ENCODE measurements at places on chromosomes 1 and 21.

DNA sequence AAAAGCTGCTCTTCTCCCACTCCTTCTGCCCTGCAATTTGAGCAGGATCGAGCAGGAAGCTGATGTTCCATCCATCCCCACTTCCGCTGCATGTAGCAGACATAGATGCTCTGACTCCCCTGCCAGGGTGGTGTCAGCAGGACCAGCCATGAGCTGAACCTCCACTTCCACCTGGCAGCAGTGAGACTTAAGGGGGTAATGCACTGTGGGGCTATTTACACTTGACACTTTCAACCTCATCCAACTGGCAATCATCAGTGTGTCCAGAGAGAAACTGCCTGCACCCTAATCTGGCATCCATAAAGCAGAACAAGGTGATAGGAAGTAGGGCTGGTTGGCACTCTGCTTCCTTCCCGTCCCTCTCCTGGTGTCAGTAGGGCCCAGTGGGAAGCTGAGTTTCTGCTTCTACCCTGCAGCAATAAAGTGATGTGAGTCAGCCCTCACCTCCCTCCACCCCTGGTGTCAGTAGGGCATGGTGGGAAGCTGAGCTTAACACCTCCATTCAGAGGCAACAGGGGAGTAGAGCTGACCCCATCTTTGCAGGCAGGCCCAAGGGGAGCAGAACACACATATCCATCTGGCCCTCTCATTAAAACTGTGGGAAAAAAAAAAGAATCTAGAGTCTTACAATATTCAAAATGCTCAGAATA is 272.3 kb downstream of the PTPRU start:
- DNase-seq, result no peak

DNA sequence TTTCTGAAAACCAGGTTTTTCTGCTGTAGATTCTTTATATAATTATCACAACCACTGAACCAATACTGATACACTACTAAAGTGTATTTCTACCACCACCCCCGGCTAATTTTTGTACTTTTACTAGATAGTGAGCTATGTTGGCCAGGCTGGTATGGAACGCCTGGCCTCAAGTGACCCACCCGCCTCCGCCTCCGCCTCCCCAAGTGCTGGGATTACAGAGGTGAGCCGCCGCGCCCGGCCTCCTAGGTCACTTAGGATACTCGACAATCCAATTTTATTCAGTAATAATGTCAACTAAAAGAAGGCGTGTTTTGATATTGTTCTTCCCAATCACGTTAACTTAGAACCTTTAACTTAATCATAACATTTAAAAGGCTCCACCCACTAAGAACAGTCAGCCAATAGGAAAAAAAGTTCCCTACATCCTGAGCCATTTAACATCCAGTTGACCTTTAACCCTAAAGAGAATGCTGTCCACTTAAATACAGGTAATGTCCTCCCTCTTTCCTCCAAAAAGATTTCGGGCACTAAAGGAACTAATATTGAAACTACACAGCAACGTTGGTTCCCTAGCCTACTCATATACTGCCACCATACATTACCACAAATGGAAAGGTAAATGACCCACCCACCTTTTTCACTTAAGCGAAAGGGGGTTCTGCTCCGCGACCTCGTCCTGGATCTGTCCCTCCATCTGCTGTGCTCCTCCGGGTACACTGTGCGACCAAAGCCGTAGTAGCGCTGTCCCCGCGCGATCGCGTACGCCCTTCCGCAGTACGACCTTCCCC is 1.2 kb downstream of the RSRP1 start:
- peak; percentile 21 for DNase-seq

GRCh38 chr1:36446271-36446670 is 4.0 kb downstream of the OSCP1 start:
- peak; percentile 68 for DNase-seq

- DNase-seq, result no peak
Measured at GRCh38 chr1:23224739-23225648, 7.7 kb upstream of the HTR1D start.

DNA sequence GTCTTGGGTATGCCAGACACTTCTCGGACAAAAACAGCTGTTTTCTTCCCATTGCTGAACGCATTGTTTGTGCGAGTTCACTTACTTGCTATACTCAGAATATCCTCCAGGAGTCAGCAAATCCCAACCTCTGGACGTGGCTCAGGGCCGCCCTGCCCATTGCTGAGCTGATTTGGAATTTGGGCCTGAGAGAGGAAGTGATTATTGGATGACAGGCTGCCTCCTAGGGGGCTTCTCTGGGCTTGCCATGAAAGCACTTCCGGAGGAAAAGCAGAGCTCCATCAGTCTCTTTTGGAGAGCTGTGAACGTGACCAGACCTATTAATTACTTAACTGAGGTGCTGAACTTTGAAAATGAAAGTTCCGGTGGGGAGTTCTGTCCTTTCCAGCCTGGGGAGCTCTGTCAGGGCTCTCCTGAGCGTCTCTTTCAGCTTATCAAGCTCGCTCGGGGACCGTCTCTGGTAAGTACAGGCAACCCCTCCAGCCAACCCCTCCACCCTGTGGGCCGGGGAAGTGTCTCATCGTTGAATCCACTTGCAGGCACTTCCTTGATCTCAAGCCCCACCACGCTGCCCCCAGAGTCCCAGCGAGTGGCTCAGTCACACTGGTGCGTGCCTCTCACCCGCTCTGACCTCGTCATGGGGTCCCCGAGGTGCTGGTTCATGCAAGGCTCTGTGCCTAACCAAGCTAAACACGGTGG is 76.9 kb downstream of the CLIC6 start:
- peak; percentile 92 for DNase-seq

GRCh38 chr1:26739329-26739914 is 43.6 kb downstream of the ARID1A start:
- DNase-seq, result no peak

GRCh38 chr21:38944903-38945302 is 139.2 kb downstream of the ETS2 start:
- no peak for DNase-seq

- peak; percentile 8 for DNase-seq
Measured at GRCh38 chr1:107535091-107535490, 394.3 kb downstream of the NTNG1 start.

DNA sequence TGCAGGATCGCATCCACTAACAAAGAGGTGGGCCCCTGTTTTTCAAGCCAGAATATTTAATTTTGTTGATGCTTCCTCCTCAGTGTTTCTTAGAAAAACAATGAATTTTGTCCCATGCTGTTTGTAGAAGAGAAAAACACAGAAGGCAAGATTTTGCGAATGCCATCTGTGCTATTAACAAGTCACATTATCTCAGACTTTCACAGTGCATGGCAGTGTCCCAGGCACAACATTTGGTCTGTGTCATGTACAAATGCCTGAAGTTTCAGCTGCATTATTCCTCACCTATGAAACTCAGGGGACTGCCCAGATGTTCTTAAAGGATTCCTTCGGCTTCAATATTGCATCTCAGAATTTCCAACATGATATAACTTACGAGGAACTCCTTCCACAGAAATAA is 99.6 kb upstream of the ZC3H11B start:
- DNase-seq, result no peak

GRCh38 chr1:50352428-50352827 is 70.8 kb downstream of the DMRTA2 start:
- DNase-seq, result no peak

GRCh38 chr1:238281418-238281817 is 390.7 kb upstream of the ZP4 start:
- no peak for DNase-seq

DNA sequence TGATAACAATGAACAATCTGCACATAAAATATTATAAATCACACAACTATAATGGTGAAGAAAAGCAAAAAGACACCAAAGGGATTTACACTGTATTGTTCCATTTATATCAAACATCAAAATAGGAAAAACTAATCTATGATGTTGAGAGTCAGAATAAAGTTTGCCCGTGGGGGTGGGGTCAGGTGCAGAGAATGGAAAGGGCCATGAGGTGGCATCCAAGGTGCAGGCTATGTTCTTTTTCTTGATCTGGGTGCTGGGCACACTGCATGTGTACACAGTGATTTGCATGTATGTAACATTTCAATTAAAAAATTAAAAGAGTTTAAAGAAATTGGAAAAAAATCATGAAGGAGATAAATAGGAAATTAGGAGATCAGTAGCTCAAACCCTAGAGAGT is 127.3 kb downstream of the DSCAM start:
- DNase-seq, result no peak

DNA sequence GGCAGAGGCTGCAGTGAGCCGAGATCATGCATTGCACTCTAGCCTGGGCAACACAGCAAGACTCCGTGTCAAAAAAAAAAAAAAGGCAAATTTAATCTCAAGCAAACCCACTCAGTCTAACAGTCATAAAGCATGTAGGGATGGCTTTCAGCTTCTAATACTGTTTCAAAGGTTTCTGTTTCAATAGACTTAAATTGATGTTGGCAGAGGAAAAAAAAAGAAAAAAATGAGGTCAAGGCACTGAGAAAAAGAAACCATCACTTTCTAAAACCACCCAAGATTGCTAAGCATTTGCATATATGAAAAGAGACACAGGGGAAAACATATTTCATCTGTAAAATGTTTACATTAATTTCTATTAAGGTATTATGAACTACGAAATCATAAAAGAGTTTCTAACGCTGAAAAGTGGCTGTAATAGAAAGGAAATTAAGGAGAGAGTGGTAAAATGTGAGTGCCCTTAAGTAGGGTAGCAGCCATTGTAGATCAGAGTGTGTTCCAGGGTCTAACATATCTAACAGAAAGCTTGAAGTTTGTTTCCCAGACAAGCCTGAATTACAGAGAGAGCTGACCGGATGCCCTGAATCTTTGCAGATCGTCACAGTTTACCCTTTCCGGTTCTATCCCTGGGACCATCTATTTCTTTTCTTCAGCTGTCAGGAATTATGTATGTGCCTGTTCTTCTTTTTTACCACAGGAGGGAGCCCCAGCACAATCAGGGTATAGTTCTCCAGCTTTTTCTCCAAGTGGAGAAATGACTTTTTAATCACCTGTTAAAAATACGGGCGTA is 70.0 kb downstream of the PLD5 start:
- peak; percentile 12 for DNase-seq

GRCh38 chr1:1442069-1442770 is 6.7 kb downstream of the VWA1 start:
- no peak for DNase-seq

GRCh38 chr1:11065796-11066195 is 6.0 kb upstream of the SRM start:
- DNase-seq, result no peak

GRCh38 chr1:235455823-235456222 is 48.4 kb downstream of the B3GALNT2 start:
- DNase-seq, result no peak

- no peak for DNase-seq
Measured at GRCh38 chr1:8122477-8123407, 96.6 kb upstream of the ERRFI1 start.

Measured in inflammatory macrophage treated with lipopolysaccharide for 1 hour (primary cell).